ENCODE measurements at places on chromosomes 7 and 10.

GRCh38 chr10:62514079-62514693, 140.0 kb downstream of the ZNF365 start:
- no peak for DNase-seq

DNA sequence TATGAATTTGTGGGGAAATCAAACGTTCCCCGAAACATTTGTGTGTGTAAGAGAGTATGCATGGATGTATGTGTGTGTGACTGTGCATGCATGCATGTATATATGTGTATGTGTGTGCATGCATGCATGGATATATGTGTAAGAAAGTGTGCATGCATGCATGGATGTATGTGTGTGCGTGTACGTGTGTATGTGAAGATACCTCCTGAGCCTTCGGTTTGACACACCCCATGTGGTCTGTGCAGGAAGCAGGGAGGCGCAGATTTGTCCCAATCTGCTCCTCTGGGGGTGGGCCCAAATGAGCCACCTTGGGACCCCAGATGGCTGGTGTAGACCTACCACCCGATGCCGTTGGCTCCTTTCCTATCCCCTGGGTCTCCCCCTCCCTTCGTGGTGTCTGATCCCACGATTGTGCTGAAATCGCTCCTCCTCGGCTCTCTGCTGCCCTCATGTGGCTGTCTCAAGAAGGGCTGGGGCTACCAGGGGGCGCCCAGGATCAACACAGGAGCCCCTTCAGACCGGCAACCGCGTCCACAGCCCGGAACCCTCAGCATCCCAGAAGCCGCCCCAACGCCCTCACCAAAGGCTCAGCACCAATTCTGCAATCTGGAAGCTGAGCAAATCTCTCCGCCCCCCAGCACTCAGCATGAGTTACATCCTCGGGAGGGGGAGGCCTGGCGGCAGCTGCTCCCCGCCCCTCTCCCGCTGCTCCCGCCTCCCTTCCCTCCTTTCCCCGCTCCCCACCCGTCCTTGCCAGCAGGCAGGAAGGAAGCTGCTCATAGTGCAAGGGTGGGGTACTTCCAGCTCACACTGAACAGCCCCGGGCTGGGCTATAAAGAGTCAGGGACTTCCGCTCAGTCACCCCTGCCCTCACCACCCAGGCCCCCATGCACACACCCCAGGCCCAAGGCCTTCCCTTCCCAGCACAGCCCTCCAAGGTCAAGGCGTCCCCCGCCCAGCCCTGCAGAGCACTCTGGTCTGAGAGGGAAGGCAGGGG, 2.3 kb upstream of the NOS3 start:
- peak; percentile 86 for DNase-seq

- no peak for DNase-seq
These were observed 177.2 kb downstream of the TAX1BP1 start for GRCh38 chr7:27917119-27917518.

- peak; percentile 43 for DNase-seq
These were observed 21.0 kb upstream of the EPC1 start for GRCh38 chr10:32367793-32368453.

- DNase-seq, result no peak
These were observed 27.4 kb upstream of the SLC26A3 start for GRCh38 chr7:107830420-107830819.

GRCh38 chr7:158246272-158246959, 341.2 kb downstream of the PTPRN2 start:
- no peak for DNase-seq
